ENCODE measurements at places on chromosomes 6 and 20.

GRCh38 chr6:13075141-13075845 is 253.0 kb downstream of the TBC1D7 start:
- DNase-seq, result no peak

DNA sequence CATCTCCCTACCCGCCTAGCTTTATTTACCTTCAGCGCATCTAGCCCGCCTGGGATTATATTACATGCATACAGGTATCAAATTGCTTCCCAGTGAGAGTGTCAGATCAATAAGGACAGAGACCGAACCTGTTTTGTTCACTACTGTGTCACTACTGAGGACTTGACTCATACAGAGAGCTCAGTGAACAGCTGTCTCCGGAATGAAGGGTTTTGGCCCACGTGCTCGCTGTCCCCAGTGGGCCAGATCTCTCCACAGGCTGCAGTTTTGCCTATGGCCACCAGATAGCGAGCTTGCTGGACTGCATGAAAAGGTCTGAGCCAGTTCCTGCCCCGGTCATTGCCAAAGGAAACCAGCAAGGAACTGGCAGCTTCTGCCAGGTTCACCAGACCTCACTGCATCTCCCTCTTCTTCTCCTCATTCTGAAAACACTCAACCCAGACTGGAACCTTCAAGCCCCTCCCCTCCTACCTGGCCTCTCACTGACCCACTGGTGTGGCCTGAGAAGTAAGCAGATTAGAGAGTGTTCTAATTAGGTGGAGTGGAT is 150.8 kb downstream of the ZMYND8 start:
- DNase-seq, result peak; percentile 73

GRCh38 chr6:45231660-45232059 is 96.5 kb upstream of the RUNX2 start:
- DNase-seq, result no peak

DNA sequence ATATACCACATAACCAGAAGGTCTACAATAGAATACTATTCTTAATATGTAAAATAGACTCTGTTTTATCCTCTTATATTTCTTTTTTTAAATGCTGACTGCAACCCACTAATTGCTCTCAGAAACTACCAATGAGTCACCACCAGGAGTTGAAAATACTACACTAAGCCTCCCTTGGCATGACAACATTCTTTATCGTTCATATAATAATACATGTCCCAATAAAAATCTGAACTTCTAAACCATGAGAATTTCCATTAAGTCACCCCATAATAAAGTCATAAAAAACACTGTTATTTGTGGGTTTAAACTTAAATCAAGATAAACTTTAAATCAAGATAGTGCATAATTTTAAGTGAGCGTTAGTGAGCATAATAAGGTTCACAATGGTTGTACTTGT is 4.2 kb downstream of the HACE1 start:
- DNase-seq, result peak; percentile 4

- no peak for DNase-seq
Measured at GRCh38 chr6:90790058-90790457, 203.2 kb upstream of the MAP3K7 start.

DNA sequence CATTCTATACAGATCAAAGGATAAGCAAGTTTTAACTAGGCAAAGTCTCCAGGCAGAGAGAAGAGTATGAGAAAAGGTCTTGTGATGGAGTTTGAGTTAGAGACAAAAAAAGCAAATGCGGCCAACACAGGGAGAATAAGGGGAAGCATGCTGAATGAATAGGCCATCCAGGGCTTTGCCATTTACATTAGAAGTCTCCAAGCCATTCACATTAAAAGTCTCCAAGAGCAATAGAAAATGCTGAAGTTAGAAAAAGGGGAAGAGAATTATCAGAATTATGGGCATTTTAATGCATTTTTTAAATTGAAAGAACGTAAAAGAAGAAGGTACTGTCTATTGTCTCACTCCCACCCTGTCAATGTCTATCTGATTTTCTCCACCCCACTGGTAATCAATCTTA is 49.4 kb downstream of the PDSS2 start:
- DNase-seq, result no peak

DNA sequence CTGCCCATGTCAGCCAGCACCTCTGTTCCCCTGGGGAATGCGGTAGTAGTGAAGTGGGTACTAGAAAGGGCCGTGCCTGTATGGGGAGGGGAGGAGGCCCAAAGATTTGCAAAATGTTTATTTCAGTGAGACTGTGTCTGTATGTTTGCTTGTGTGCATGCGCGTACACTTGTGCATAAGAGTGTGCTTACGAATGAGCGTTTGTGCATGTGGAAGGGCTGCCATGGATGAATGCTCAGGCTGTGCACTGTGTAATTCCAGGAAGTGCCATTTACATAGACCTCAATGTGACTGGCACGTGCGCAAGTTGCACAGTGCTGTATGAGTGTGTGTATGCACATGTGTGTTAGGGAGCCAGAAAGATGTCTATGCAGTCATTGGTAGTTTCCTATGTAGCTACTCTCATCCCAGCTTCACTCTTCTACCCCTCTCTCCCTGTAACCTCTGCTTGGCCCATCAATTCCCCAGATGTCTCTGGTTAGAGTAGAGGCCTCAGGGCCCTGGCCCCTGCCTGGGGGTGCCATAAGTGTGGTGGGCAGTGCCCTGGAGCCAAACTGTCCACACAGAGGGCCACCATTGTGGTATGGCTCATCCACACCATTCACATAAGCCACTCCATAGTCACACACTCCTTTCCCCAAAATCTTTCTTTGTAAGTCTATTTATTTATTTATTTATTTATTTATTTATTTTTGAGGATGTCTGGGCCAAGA is 26.8 kb upstream of the SLC22A7 start:
- DNase-seq, result no peak

DNA sequence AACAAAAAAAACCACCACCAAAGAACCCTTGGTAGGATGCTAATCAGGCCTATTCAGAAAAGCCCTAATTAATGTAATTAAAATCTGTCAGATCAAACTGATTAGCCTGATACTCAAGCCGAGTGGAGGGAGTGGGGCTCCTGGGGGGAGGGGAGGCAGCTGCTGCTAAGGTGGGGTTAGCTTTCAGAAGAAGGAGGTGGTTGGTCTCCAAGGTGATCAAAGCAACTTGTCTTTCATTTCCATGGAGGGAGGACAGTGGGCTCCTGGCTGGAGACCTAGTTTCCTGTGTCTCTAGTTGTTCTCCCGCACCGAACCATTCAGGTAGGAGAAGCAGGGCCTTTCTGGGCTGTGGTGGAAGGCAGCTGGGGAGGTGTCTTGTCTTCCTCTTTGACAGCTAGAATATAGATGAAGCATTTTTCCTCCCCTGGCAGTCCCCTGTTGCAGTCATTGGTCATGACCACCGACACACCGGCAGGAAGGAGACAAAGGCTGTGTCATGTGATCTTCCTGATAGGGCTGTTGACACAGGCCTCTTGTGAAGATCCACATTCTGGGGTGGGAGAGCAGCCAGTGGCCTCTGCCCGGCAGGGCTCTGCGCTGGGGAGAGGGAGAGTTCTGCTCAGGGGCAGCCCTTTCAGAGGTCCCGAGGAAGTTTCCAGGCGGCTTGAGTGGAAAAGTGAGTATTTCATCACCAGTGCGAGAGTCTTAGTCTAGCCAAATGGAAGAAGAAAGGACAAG is 39.9 kb upstream of the PRDM1 start:
- DNase-seq, result no peak

- DNase-seq, result peak; percentile 58
Measured at GRCh38 chr6:143516690-143517446, 5.3 kb upstream of the FUCA2 start.

DNA sequence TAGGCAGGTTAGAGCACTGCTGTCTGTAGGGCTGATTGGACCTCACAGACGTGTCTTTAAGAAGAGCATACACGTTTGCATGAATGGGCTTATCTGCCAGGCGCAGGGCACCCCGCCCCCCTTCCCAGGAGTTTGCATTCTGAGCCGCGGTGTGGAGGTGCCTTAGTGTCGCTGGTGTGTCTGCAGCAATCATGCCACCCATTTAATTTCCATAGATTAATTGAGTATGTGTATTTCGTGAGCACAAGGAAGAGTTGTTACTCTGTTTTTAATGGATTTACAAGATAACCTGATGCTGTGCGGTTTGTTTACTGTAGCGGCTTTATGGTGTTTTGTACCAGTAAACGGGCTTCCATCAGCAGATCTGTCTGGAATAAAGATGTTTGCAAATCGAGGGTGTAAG is 107.7 kb downstream of the ZDHHC14 start:
- peak; percentile 93 for DNase-seq

GRCh38 chr6:42509765-42510164 is 54.1 kb upstream of the UBR2 start:
- no peak for DNase-seq

- no peak for DNase-seq
Measured at GRCh38 chr6:3784885-3785744, 33.6 kb upstream of the PXDC1 start.

DNA sequence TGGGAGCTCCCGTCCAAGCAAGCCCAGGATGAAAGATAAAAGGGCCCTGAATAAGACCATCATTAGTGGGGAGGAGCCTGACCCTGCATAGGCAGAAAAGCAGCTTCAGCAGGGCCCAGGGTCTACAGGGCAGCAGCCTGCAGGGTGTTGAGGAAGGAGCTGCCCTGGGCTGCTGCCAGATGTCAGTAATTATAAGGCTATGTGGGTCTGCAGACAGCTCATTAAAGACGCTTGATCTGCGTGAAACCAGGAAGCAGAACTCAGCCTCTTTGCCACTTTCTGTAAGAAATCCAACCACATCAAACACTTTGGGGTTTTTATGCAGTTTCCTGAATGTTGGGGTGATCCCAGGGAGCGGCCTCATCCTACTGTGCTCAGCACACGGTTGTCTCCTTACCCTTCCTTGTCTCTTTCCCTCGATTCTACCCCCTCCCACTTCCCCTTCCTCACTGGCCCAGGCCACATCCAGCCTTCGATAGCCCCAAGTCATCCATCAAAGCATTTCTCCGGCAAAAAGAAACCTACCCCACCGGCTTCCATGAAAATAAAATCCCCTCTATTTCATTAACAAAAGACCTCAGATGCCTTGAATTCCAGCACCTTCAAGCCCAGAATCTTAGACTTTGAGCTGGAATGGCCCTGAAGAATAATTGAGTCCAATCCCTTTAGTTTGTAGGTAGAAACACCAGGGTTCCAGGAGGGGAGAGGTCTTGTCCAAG is 1.0 kb upstream of the TGM6 start:
- peak; percentile 57 for DNase-seq

- no peak for DNase-seq
Measured at GRCh38 chr6:110564703-110565421, 88.4 kb upstream of the SLC22A16 start.

Data from hematopoietic multipotent progenitor cell treated with erythropoietin and hydrocortisone succinate and interleukin-3 and kit ligand, for 4 days (in vitro differentiated cells).